ENCODE measurements at places on chromosomes 2 and 18. TPM values are rescaled to one million over a fixed set of nuclear protein-coding genes. Genes with fewer than 3 reads are reported as not detected.

GRCh38 chr2:9407363-9407811 is 15.9 kb downstream of the ITGB1BP1 start:
- no peak for DNase-seq

GRCh38 chr2:134669731-134670669 is 48.8 kb downstream of the TMEM163 start:
- peak; percentile 72 for DNase-seq

- DNase-seq = no peak
These were observed 6.4 kb downstream of the TIMM21 start for GRCh38 chr18:74154716-74155115.

- peak; percentile 49 for DNase-seq
These were observed 18.1 kb upstream of the ZNF407 start for GRCh38 chr18:74579496-74580065.

DNA sequence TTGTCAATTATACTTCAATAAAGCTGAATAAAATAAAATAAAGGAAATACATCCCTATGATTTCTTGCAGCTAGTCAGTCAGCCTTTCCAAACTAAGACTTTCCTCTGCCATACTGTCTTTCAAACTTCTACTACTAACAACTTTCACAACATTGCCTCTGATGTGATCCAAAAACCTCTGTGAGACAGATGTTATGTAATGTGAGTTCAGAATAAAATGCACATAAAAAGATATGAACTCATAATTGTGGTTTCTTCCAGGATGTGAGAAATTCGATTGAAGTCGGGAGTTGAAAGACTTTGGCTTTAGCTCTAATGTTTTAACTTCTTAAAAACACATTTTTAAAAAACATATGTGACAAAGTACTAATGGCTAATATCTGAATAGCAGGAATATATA is 98.7 kb downstream of the PIGN start:
- DNase-seq = no peak

RGPD3 gene
- total RNA-seq = not detected

ABCG8 gene
- not detected for total RNA-seq

OSGEPL1 gene
- total RNA-seq = 10.6 TPM

CPLX4 gene
- total RNA-seq = not detected

TMEM17 gene
- total RNA-seq = 2.6 TPM
